Forelimb muscle (tissue), 1 donor: ENCODE measurements at places on chromosomes 1 and 21. TPM values are rescaled to one million over a fixed set of nuclear protein-coding genes. Genes with fewer than 3 reads are reported as not detected.

Gene S100A7
- not detected for polyA plus RNA-seq

Gene ARHGAP30
- 2.4 TPM for polyA plus RNA-seq

Gene GBP3
- 2.5 TPM for polyA plus RNA-seq

Gene CHODL
- 97.0 TPM for polyA plus RNA-seq

Gene SOX13
- 24.9 TPM for polyA plus RNA-seq

DNA sequence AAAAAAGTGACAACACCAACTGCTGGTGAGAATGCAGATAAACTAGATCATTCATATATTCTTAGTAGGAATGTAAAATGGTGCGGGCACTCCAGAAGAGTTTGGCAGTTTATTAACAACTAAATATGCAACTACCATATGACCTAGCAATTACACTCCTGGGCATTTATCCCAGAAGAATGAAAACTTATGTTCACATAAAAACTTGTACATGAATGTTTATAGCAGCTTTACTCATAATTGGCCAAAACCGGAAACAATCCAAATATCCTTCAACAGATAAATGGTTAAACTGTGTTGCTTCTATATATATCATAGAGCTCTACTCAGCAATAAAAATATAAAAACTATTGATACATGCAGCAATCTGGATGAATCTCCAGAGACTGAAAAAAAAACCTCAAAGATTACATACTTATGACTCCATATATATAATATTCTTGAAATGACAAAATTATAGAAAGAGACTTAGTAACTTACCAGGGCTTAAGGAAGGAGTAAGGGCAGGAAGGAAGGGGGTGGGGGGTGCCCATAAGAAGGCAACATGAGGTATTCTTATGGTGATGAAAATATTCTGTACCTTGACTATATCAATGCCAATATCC lies 99.9 kb downstream of the KCNH1 start:
- no peak for DNase-seq

DNA sequence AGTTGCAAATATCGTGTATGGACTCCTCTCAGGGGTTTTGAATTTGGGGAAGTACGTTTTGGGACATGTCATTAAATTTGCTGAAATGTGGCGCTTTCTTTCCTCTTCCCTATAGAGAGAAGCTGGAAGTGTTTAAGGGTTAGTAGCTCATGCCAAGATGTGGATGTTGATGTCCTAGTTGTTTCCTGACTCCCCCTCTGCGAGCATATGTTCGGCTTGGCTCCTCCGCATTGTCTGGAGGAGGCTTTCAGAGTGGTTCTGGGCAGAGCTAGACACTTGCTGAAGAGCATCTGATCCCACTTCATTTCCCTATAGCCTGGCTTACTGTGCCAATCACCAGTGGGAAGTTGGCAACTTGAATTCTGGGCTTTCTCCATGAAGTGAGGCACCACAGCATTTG lies 347.4 kb upstream of the B3GALT2 start:
- DNase-seq, result peak; percentile 14

DNA sequence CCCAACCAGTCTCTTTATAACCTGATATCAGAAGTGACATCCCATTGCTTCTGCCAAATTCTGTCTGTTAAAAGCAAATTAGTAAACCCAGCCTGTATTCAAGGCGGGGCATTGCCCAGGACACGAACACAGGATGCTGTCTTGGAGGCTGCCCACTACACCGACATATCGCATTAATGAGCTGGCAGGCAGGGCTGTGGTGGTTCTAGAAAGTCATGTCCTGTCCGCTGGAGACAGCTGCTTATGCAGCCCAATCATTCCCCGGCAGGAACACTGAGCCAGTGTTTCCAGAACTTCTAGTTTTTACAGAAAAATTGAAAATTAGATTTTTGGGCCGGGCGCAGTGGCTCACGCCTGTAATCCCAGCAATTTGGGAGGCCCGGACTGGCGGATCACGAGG lies 19.3 kb downstream of the C1orf167 start:
- no peak for DNase-seq

DNA sequence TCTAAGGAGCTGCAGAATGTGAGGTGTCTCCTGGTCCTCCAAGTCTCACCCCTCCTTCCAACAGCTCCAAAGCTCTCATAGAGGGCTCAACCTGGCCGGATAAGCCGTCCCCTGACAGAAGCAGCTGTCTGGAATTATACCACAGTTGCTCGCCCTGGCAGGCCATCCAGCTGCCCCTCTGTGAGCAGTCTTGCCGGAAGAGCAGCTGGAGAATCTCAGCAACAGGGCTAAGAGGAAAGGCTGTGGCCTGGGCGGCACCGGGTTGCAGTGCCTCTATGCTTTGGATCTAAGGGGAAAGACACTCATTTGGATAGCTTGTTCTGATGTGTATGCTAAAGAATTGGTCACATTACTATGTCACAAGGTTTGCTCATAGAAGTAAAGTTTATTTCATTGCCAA lies 12.4 kb downstream of the TMCC2 start:
- DNase-seq, result no peak

DNA sequence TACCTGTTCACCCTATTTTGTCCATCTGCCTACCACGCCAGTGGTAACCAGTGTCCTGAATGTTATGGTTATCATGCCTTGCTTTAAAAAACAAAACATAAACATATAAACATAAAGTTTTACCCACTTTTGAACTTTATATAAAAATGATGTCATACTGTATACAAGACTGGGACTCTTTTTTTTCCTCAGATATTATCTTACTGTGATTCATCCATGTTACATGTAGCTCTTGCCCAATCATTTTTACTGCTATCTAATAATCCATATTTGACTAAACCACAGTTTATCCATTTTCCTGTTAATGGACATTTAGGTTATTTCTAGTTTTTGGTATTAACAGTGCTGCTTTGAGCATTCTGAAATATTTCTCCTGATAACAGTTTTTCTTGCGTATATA lies 78.8 kb downstream of the GPR161 start:
- DNase-seq, result no peak

DNA sequence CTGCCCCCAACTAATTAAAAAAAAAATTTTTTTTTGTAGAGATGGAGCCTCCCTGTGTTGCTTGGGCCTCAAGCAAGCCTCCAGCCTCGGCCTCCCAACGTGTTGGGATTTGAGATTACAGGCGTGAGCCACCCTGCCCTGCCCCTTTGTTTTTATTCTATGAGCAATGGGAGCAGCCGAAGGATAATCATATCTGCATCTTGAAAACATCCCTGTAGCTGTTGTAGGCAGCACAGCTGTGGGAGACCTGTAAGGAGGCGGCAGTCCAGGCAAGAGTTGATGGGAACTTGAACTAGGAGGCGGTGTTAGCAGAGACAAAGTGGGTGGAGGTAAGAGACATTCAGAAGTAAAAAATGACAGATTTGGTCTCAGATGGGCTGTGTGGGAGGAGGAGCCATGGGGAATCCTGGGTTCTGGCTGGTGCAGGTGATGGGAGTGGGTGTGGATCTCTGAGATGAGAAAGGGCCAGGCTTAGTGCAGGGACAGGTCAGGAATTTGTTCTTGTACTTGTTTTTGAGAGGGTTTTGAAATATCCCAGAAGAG lies 31.3 kb downstream of the STUM start:
- DNase-seq, result no peak

GRCh38 chr21:38376693-38377092 lies 119.9 kb downstream of the KCNJ15 start:
- no peak for DNase-seq

DNA sequence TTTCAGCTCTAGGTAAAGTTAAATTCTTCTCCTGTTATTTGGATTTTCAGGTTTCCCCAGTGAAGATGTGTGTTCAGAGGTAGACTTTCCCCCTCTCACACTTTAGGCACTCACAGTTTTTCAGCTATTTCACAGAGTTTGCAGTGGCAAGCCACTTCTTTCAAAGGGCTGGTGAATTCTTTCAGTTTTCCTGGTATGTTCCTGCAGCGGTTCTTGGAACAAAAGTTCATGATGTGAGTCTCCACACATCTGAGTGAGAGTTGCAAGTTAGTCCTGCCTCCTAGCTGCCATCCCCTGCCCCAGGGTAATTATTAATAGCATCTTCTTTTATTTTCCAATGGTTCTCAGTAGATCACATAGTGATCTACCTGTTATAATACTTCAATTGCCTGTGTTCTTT lies 27.3 kb upstream of the CD84 start:
- DNase-seq, result no peak

- DNase-seq, result no peak
Measured at GRCh38 chr1:179208681-179209477, 20.6 kb downstream of the ABL2 start.

DNA sequence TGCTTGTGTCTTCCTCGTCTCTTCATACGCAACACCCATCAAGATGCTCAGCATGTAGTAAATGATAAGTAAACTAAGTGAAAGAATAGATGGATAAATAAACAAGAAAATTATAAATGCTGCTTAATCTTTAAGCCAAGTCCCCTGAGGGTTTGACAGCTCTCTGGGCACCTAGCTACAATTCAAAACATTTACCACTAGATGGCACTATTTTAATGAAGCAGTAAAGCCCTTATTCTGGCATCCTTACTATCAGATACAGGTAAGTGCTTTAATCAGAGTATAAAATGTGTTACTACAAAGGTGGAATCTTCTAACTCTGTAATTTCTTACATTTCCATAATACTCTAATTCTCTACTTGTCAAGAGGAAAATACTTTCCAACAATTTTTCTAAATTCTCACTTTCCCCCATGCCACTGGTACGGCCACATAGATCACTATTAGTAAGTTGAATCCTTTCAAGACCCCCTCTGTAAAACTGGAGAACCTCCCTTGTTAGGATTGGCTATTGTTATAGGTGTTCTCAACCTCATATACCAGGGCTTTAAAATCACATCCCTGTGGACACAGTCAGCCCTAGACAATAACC lies 137.8 kb downstream of the BARHL2 start:
- peak; percentile 1 for DNase-seq
